SK-N-SH (cell line): ENCODE measurements at places on chromosomes 2 and 18. TPM values are rescaled to one million over a fixed set of nuclear protein-coding genes. Genes with fewer than 3 reads are reported as not detected.

- DNase-seq = no peak
- H3K36me3 ChIP-seq = no peaks in the 10 kb centered on the region
- H3K4me3 ChIP-seq = no peak overlapping the region
- no peaks in the 10 kb centered on the region for H3K27me3 ChIP-seq
Observed at GRCh38 chr2:8478471-8478793, 203.4 kb upstream of the ID2 start.

DNA sequence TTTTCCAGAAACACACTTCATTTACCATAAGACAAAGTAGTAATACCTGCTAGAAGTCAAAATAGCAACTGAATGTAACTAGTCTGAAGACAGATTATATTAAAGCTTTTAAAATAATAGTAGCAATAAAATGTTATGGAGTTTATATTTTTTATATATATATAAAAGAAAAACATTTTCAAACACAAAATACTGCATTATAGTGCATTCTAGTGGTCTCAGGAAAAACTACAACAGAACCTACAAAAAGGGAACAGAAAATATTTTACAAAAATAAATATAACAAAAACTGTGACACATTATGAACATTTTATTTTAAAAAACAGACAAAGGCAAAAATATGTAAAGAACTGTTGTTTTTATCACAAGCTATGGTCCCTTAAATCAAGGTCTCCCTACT lies 48.0 kb downstream of the STRN start:
- no peak for DNase-seq
- H3K4me3 ChIP-seq = no peak overlapping the region
- H3K27me3 ChIP-seq = no peaks in the 10 kb centered on the region
- H3K27ac ChIP-seq = no peak overlapping the region
- H3K4me1 ChIP-seq = no peaks in the 10 kb centered on the region; the same call in 1 of the 2 replicates
- peaks cover 12% of the 10 kb centered on the region for H3K36me3 ChIP-seq

GRCh38 chr2:39568561-39569006 lies 97.1 kb upstream of the TMEM178A start:
- H3K4me3 ChIP-seq = no peak overlapping the region
- peaks cover 5% of the 10 kb centered on the region for H3K4me1 ChIP-seq
- DNase-seq = no peak
- H3K27me3 ChIP-seq = no peaks in the 10 kb centered on the region

- peaks cover 15% of the 10 kb centered on the region for H3K36me3 ChIP-seq
- no peak for DNase-seq
- no peaks in the 10 kb centered on the region for H3K4me1 ChIP-seq
- no peak overlapping the region for H3K4me3 ChIP-seq
- H3K27me3 ChIP-seq = no peaks in the 10 kb centered on the region
- H3K27ac ChIP-seq = no peak overlapping the region
Observed at GRCh38 chr2:23772056-23772455, 154.9 kb downstream of the ATAD2B start.

GRCh38 chr2:28452534-28453081 lies 43.3 kb upstream of the PLB1 start:
- peaks cover 3% of the 10 kb centered on the region; the same call in 1 of the 2 replicates for H3K4me1 ChIP-seq
- peak; percentile 83 for DNase-seq
- H3K27me3 ChIP-seq = no peaks in the 10 kb centered on the region

DNA sequence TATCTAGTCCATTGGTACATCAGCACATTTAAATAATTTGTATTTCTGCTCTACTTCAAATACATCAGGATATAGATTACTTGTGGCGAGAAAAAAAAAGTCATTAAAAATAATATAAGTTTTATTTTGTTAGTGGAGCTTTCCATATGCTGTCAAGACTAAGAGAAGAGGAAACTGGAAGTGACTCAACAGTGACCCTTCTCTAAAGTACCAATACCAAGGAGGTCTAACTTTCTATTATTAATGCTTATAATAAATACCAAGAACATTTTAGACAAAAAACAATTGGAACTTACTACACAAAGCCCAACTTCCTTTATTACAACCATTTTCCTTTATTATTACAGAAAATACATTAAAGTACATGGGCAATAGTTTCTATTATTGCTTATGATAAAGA lies 39.8 kb downstream of the TTR start:
- no peaks in the 10 kb centered on the region for H3K4me1 ChIP-seq
- no peak overlapping the region for H3K4me3 ChIP-seq
- no peak for DNase-seq
- H3K27ac ChIP-seq = no peak overlapping the region
- H3K27me3 ChIP-seq = no peaks in the 10 kb centered on the region

DNA sequence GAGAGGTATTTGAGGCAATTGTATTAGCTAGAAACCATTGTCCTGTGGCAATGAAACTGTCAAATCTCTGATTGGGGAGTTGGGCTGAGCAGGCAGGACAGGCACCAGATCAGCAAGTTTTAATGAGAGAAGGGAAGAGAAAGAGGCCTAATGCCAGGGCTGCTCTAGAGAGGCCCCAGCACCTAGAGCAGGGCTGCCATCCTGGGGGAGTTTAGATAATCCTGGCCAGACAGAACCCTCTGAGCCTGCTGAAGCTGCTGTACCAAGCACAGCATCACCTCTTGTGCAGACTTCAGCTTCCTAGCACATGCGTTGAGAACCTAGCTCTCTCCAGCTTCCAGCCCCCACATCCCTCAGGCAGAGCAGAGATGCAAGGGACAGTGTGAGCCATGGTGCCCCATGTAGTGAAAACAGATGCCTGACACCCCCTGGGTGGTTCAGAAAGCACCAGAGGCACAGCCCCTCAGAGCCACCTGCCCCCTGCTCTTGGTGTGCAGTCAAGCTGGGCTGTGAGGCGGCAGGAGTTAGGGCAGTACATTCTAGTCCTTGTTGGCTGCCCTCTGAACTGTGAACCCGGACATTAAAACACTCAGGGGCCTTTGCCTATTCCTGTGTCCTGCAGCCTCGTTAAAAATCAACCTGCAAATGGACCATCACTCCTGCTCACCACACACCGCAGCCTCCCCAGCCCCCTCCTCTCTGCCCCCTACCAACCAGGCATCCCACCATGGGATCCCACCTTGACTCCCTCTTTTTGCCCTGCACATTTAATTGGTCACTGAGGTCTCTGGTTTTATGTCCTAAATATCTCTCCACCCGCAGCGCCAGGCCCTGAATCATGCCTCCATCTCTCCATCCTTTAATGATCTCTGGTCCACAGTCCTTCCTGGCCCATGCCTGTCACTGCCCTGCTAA lies 52.7 kb downstream of the ADD2 start:
- H3K27ac ChIP-seq = no peak overlapping the region
- H3K36me3 ChIP-seq = no peaks in the 10 kb centered on the region
- no peaks in the 10 kb centered on the region for H3K27me3 ChIP-seq
- DNase-seq = peak; percentile 41
- H3K4me1 ChIP-seq = peaks cover 22% of the 10 kb centered on the region; the same call in 1 of the 2 replicates

GRCh38 chr2:174553811-174554493 lies 43.7 kb downstream of the WIPF1 start:
- H3K27me3 ChIP-seq = no peaks in the 10 kb centered on the region
- H3K36me3 ChIP-seq = peaks cover 13% of the 10 kb centered on the region
- no peak for DNase-seq
- H3K4me3 ChIP-seq = no peak overlapping the region
- H3K4me1 ChIP-seq = no peaks in the 10 kb centered on the region

DNA sequence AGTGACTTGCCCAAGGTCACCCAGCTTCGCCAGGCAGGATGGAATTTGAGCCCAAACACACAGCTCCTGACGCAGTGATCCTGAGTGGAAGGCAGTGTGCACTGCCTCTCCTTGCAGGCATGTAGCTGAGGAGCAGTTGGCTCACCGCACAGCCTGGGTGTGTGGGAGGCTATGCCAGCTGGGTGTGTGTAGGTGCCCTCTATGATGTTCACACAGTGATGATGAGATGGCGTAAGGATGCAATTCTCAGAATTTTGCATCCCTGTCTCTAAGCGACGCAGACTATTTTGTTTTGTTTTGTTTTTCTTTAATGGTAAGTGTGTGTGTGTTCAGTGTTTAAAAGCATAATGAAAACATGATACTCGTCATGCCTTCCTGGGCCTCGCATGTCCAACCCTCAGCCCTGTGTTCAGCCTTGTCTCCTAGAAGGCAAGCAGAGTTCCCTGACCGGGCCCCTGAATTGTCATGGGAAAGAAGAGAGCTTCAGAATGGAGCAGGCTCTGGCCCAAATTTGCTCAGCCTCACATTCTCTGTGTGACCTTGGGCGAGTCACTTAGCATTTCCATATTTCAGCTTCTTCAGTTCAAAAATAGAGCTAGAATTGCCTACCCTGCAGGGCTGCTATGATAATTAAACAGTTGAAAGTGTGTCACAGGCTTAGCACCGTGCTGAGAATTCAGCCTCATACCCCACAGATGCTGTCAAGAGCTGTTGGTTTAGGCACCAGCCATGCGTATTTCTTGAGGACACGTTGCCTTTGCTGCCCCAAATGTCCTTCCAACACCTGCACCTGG lies 603.6 kb upstream of the RAB6C start:
- H3K27ac ChIP-seq = no peak overlapping the region
- H3K36me3 ChIP-seq = no peaks in the 10 kb centered on the region
- H3K4me1 ChIP-seq = no peaks in the 10 kb centered on the region
- no peak overlapping the region for H3K4me3 ChIP-seq
- no peaks in the 10 kb centered on the region for H3K27me3 ChIP-seq

DNA sequence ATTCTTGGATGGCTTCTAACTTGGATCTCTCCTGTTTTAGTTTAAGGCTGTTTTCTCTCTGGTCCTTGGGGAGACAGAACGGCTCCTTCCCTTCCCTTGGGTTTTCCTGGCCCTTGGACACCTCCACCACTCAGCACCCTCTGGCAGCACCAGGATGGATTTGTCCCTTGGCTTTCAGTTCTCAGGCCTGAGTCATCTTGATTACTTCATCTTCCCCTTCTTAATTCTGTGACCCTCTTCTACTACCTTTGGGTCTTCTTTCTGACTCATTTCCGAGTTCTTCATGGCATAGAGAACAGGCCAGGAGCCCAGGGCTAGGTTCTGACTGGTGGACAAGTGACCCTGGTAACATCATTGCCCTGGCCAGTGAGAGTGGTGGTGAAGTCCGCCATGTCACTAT lies 14.9 kb downstream of the IGFBP2 start:
- H3K27me3 ChIP-seq = no peaks in the 10 kb centered on the region
- H3K4me1 ChIP-seq = peaks cover 20% of the 10 kb centered on the region
- no peak for DNase-seq
- H3K36me3 ChIP-seq = no peaks in the 10 kb centered on the region

- H3K36me3 ChIP-seq = no peaks in the 10 kb centered on the region
- no peak overlapping the region; the same call in 1 of the 2 replicates for H3K27ac ChIP-seq
- peaks cover 14% of the 10 kb centered on the region; the same call in 1 of the 2 replicates for H3K4me1 ChIP-seq
- H3K4me3 ChIP-seq = no peak overlapping the region
- DNase-seq = no peak
Observed at GRCh38 chr2:39567507-39567906, 98.2 kb upstream of the TMEM178A start.

DNA sequence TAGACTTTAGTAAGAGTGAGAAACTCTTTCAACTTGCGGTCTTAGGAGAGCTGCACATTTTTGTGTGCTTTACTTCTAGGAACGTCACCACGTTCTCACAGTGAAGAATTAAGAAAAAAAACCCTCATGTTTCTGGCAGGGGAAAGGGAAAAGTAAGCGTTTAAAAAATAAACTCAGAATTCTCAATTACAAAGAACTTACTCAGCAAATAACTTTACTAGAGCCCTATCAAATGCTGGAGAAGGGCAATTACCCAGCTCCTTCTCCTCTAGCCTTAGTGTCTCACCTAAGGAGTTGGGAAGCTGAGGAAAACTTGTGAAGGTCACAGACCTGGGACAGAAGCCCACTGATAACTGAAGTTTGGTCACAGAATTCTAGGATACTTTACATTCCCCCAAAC lies 1500.3 kb downstream of the LRP1B start:
- no peak for DNase-seq
- no peak overlapping the region for H3K27ac ChIP-seq
- no peaks in the 10 kb centered on the region for H3K36me3 ChIP-seq
- no peaks in the 10 kb centered on the region for H3K27me3 ChIP-seq
- no peak overlapping the region for H3K4me3 ChIP-seq

GRCh38 chr2:125108251-125108650 lies 1083.2 kb downstream of the CNTNAP5 start:
- no peak for DNase-seq
- H3K36me3 ChIP-seq = no peaks in the 10 kb centered on the region
- no peaks in the 10 kb centered on the region for H3K27me3 ChIP-seq
- no peak overlapping the region for H3K27ac ChIP-seq

DNA sequence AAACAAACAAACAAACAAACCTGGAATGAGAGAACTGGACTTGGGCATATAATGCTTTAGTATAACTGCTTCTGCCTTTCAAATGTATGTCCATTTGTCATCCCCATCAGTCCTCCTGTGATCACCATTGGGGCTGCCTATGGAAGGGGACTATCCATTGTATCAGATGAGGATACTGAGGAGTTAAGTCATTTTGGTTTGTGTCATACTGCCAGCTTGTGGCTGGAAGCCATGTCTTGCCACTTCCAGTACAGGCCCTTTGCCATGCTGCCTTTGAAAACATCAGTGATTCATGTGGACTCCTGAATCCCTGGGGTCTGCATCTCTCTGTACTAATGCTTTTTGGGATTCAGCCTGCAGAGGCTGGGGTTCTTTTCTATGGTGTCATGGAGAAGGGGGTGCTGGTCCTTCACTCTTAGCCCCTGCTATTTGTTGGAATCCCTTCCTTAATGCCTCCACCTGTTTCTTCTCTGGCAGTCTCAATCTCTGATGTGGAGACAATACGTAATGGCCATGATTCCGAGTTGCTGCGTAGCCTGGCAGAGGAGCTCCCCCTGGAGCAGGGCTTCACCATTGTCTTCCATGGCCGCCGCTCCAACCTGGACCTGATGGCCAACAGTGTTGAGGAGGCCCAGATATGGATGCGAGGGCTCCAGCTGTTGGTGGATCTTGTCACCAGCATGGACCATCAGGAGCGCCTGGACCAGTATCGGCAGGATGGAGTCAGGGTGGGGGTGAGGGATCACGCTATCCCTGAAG lies 10.6 kb downstream of the PLCD4 start:
- H3K4me1 ChIP-seq = no peaks in the 10 kb centered on the region
- 0 out of 2 replicates have a peak, but pooled peaks cover 1% of the 10 kb centered on the region for H3K36me3 ChIP-seq
- H3K27ac ChIP-seq = no peak overlapping the region
- no peaks in the 10 kb centered on the region for H3K27me3 ChIP-seq
- peak; percentile 50 for DNase-seq
- no peak overlapping the region for H3K4me3 ChIP-seq

Gene FRZB
- 2.8 and 3.5 TPM in 2 replicates for polyA plus RNA-seq

Gene USP14
- polyA plus RNA-seq = 22.0 and 22.7 TPM in 2 replicates

Gene RAB11FIP5
- 16.4 and 17.1 TPM in 2 replicates for polyA plus RNA-seq

Gene TACR1
- under 0.01 TPM in 1 of 2 replicates, not detected in the other for polyA plus RNA-seq

Gene CD207
- polyA plus RNA-seq = 0.33 and 0.62 TPM in 2 replicates
